Activated CD4-positive, alpha-beta memory T cell treated with anti-CD3 and anti-CD28 coated beads, Interleukin-2, amount 10 ng/mL, durations not matched to agents 7 days and 5 days (primary cell): ENCODE measurements at places on chromosomes 5 and 9.

GRCh38 chr5:72622170-72622760, 115.1 kb upstream of the ZNF366 start:
- no peaks in the 10 kb centered on the region for H3K36me3 ChIP-seq
- no peak for DNase-seq
- H3K4me3 ChIP-seq: no peak overlapping the region

DNA sequence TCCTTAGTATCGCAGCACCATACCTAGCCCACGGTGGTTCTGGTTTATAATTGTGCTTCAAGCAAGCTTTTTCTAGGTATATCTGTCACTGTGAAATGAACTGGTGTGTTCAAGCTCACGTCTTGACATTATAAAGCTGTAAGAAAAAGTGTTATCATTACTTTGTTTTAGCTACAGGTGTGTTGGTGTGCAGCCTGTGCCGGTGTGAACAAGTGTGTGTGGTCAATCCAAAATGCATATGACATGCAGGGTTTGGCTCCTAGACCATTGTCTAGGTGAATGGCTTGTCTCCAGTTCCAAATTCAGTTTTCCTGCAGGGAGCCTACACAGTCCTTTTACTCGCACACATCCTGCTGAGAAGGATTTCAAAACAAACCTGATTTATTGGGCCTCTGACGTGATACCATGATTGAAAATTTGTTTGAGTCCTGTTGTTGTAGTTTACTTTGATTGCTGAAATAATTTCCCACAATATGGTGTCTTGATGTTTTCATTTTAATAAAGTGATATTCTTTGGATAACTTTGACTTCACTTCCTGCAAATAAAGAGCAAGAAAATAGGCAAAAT, 3.7 kb downstream of the LSM11 start:
- H3K27ac ChIP-seq: no peak overlapping the region
- no peak overlapping the region for H3K4me3 ChIP-seq
- peaks cover 44% of the 10 kb centered on the region for H3K4me1 ChIP-seq
- peaks cover 8% of the 10 kb centered on the region for H3K36me3 ChIP-seq
- H3K27me3 ChIP-seq: no peaks in the 10 kb centered on the region

DNA sequence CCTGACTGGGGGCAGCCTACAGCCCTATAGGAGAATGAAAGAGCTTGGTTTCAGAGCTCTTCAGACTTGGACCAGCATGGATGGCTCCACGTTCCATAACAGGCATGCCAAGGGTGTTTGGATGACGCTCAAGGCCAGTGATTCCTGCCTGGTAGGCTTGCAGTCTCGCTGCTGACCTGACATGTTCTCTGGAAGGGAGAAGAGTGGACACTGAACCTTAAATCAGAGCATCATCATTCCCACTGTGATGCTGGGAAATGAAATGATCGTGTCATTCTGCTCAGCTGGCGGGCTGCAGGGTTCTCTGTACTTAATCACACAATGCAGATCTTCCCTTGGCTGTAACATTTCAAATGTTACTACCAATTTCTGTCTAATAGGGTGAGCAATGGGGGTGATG, 57.0 kb downstream of the CFAP90 start:
- no peaks in the 10 kb centered on the region for H3K4me1 ChIP-seq
- no peak overlapping the region for H3K27ac ChIP-seq
- H3K4me3 ChIP-seq: no peak overlapping the region
- no peak for DNase-seq
- no peaks in the 10 kb centered on the region for H3K36me3 ChIP-seq

DNA sequence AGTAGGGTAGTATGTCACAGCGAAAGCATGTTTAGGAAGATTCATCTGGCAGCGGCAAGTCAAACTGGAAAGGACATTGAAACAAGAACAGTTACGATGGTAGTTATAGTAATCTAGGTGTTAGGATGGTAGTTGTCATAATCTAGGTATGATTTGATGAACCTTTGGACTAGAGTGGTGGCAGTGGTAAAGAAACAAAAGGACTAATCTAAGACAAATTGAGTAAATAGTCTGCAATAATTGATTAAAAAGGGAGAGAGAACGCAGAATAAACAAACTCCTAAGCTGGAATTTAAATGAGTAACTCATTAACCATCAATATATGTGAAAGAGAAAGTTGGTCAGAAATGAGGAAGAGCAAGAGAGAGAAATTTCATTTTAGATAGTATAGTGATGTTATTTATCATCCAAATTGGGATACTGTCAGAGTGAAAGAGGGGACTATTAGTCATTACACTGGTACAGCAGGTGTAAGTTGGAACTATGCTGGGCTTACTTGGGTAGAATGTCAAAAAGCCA, 56.8 kb downstream of the MTREX start:
- DNase-seq: no peak
- no peak overlapping the region for H3K4me3 ChIP-seq
- H3K27me3 ChIP-seq: no peaks in the 10 kb centered on the region
- no peak overlapping the region for H3K27ac ChIP-seq
- peaks cover 13% of the 10 kb centered on the region for H3K4me1 ChIP-seq

DNA sequence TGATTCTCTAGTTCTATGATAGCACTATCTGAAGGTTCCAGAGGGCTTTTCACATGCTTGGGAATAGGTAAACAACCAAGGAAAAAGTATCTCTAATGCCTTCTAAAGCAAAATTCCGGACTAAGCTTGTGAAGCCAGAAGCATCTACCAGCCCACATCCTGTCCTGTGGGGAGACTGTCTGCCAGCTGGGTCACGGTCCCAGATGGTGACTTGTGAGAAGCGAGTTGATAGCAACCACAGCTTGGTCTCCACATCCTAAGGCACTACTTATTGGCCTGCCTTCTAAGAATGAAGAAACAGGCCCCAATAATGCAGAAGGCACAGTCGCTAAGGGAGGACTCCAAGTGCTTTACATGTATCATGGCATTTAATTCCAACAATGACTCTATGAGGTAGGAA, 184.1 kb upstream of the ADRA1B start:
- peaks cover 32% of the 10 kb centered on the region for H3K27me3 ChIP-seq
- H3K4me3 ChIP-seq: no peak overlapping the region
- H3K4me1 ChIP-seq: peaks cover 13% of the 10 kb centered on the region
